ENCODE measurements at places on chromosomes 4 and X.

DNA sequence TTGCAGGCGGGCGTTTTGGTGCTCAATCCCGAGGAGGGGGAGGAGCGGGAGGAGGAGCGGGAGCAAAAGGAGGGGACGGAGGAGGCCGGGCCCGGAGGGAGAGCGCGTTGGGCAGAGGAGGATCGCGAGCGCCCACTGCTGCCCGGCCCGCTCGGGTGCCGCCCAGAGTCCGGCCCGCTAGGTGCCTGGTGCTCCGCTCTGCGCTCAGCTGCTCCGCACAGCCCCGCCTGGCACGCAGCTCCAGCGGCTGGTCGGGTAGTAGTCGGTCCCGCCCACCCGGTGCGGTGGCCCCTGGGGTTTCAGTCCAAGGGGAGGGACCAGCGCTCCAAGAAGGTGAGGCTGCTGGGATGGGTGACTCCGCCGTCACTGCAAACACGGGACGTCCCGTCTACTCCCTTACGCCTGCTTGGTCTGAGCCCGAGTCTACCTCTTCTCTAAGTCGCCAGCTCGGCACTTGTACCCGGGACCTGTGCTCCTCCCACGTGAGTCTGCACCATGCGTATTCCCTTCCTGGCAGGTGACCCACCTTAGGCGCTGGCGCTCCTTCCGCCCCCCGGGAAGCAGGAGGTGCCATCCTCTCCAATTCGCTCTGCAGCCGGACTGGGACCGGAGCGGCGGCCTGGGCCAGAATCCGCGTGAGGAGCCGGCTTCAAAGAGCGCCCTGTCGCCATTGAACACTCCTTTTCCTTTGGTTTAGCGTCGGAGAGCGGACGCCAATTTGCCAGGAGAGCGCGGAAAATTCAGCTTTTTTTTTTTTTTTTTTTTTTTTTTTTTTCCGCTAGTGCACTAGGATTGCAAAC is 405 bp upstream of the HS3ST1 start:
- no peak overlapping the region for H3K4me3 ChIP-seq
- peak overlapping the region; percentile 46 for H3K27ac ChIP-seq
- DNase-seq, result peak; percentile 50
- H3K36me3 ChIP-seq, result no peaks in the 10 kb centered on the region

DNA sequence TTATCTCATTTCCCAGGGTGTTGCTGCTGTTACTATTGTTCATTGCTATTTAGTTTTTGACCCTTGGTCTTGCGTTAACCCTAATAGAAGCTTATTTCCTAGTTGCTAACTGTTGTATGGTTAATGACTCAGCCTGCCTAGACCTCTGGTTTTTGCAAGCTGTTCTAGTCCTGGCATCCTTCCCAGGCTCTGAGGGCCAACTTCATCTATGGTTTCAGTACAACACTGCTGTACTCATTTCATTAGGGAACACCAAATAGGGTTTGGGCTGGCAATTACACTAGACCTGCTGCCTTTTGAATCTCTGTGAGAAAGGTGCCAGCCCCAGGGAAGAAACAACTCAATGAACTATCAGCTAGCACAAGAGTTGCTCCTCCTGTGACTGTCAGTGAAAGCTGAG is 59.6 kb downstream of the DCX start:
- H3K27me3 ChIP-seq, result no peaks in the 10 kb centered on the region
- DNase-seq, result no peak
- no peak overlapping the region for H3K4me3 ChIP-seq

GRCh38 chr4:26779674-26780073 is 81.0 kb upstream of the STIM2 start:
- no peaks in the 10 kb centered on the region for H3K36me3 ChIP-seq
- no peak for DNase-seq
- no peak overlapping the region for H3K27ac ChIP-seq
- no peaks in the 10 kb centered on the region for H3K27me3 ChIP-seq
- no peak overlapping the region for H3K4me3 ChIP-seq

DNA sequence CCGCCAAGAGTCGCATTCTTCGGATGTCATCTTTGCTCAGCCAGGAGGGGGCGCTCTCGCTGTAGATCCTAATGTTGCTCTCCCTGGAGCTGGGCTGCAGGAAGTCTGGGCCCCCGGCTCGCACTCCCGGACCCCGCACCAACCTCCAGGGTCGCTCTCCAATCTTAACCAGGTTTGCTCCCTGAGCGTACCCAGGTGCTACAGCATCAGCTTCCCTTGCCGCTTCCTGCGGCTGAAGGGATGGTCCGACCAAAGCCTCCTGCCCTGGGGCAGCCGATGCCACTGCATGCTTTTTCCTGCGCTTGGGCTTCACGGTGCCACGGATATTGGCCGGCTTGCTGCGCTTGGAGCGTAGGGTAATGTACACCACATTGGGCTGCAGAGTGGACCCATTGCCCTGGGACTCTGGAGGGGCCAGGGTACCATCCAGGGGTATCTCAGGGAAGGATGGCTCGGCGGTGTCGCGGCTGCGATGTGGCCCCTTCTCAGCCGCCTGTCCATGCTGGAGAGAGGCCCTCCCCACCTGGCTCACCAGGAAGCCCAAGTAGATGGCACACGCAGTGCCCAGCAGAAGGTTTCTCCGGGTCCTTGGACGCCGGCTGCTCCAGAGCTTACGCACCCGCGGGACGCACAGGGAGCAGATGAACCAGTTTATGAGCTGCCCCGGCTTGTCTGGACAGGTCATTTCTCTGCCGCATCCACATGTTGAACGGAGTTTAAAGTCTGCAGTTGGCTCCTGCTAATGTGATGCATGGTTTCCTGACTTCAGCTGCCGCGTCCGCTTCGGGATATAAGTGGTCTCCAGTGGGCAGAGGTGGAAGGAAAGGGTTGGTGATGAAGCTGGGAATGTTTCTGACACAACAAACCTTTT is 1.9 kb downstream of the GASK1B start:
- H3K36me3 ChIP-seq, result no peaks in the 10 kb centered on the region
- H3K27ac ChIP-seq, result peak overlapping the region; percentile 9
- H3K4me1 ChIP-seq, result peaks cover 8% of the 10 kb centered on the region
- peak overlapping the region; percentile 32 for H3K4me3 ChIP-seq

DNA sequence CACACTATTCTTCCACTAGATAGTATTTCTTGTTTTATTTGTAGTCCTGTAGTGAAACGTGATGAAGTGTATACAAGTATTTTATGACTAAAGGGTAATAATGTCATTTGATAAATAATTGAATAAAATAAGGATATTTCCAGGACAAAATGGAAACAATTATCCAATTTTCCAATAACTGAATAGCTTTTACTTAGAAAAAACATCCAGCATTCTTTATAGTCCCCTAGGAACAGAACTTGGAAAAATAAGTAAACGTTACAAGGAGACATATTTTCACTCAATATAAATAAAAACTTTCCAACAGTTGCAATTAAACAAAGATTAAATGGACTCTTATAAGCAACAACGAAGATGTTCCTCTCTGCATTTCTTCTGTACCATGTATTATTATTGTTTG is 566.0 kb downstream of the TMA16 start:
- no peak overlapping the region for H3K4me3 ChIP-seq
- H3K27ac ChIP-seq, result no peak overlapping the region
